ENCODE measurements at places on chromosomes 2 and 18.

GRCh38 chr2:10392951-10393639 is 55.0 kb downstream of the ODC1 start:
- DNase-seq = no peak

DNA sequence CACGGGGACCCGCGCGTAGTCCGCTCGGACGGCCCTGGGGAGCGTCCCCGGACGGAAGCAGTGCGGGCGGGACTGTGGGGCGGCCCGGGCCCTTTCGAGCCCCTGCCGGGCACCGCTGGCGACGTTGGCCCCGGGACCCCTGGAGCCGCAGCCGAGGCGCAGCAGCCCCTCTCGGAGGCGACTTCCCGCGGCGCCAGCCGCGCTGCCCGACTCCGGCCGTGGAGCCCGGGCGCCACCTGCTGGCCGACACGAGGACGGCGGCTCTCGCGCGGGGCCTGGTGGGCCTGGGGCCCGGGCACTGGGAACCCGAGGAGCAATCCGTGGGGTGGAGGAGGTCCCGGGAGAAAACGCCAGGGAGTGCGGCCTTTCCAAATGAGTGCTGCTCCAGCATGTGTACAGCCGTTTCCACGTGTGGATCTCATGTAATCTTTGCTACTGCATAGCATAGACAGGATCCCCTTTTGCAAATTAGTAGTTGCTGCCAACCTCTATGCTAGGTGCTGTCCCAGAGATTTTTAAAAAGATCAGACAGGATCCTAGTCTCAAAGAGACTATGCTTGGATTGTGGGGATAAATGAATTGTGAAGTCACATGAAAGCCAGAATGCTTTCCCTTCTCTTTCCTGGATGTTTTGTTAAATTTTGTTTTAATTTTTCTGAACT is 4.0 kb downstream of the ID2 start:
- DNase-seq = peak; percentile 34

GRCh38 chr2:13334545-13334944 is 617.8 kb downstream of the TRIB2 start:
- no peak for DNase-seq

GRCh38 chr2:204670124-204670523 is 124.8 kb downstream of the PARD3B start:
- no peak for DNase-seq

- peak; percentile 81 for DNase-seq
These were observed 379.0 kb downstream of the SETBP1 start for GRCh38 chr18:45059695-45060094.

DNA sequence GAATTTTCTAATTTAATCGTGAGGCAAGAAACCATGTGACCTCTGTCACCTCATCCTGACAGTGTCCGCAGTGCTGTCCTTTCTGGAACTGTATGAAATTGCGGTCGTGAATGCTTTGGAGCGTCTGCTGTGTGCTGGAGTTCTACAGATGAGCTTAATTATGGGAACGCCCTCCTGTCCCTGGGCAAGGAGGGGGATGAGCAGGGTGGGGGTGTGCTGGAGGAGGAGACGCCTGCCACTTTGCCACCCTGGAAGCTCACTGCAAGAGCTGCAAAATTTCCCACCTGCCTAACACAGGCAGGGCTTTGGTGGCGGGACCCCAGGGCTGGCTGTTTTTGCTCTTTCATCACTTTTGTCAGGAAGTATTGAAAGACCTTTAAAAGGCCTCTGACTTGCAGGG is 6.5 kb downstream of the LPIN1 start:
- no peak for DNase-seq

GRCh38 chr2:8475349-8476031 is 206.4 kb upstream of the ID2 start:
- no peak for DNase-seq

GRCh38 chr2:37318401-37318800 is 6.2 kb downstream of the PRKD3 start:
- peak; percentile 32 for DNase-seq

DNA sequence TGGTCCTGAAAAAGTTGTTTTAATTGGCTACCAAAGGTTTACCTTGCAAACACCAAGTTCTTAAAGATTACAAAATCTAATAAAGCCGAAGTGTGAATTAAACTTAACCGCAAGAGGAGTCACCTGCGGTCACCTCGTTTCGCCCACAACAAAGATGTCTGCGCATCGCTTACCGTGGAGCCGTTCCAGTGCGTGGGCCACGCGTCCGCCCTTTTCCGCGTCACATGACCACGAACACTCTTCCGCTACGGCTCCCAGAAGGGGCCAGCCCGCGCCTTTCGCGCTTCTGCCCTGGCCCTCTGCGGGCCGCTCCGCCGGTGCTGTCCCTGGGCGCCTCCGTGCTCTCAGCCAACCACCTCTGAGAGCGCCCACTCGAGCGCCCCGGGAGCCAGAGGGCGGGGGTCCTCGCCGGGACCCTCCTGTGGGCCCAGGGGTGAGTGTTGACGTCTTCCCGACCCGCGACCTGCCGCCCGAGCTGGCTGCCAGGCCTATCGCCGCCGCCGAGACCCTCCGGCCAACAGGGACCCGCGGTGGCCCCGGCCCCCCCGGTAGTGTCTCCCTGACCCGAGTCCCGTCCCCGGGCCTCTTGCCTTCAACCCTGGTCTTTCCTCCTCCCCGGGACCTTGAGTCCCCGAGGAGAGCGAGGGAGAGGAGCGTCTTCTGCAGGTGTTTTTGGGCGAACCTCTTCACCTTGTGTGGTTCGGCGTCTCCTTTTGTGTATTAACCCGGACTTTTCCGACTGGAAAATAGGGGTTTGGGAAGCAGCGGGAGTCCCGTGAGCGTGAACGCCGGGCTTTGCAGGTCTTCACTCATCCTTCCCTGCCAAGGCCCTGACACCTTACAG is at the start of gene MFF:
Gene MFF, plus strand, starts transcription at position 257 of the 844 bp plus-strand sequence. CDS start 5,415 bp downstream, outside the sequence.
- peak; percentile 80 for DNase-seq

DNA sequence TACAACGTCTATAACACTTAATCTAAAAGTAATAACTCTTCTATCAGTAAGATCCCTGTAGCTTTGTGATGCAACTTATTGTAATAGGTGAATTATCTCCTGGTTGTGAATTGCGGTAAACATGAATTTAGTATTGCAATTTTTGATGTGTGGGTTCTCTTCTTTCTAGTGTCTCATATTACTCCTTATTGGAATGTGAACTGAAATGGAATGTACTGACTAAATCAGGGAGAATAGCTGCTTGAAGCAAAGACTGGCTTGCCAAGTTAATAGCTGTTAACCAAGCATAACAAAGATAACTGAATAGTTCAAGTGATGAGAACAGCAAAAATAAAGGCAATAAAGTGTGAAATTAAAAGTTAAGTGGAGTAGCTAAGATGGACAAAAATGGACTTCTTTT is 60.5 kb upstream of the TFPI start:
- no peak for DNase-seq

GRCh38 chr18:74942319-74942910 is 266.5 kb downstream of the PTGR3 start:
- DNase-seq = no peak

- DNase-seq = no peak
These were observed 42.4 kb downstream of the POMC start for GRCh38 chr2:25125976-25126375.

DNA sequence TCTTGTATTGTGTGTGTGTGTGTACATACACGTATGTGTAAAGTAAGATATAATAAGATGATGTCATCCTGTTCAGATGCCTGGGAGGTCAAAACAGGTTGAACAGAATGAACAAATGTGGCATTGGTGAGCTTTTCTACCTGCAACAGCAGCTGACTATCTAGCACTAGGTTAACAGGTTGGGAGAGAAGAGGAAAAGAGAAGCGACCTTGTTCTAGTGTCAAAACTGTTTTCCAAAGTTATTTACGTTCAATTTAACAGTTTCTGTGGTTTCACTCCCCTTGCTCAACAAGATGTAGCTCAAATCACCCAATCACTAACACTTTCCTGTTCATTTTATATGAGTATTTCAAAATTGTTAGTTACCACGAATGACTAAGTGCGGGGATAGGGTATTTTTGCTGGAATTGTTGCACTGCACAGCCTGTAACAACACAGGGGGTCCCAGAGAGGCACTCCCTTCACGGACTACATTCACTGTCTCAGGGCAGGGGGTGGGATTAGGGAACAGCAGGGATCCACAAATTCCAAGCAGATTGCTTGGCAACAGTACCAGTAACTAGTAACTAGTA is 67.5 kb upstream of the DTNB start:
- DNase-seq = peak; percentile 47

DNA sequence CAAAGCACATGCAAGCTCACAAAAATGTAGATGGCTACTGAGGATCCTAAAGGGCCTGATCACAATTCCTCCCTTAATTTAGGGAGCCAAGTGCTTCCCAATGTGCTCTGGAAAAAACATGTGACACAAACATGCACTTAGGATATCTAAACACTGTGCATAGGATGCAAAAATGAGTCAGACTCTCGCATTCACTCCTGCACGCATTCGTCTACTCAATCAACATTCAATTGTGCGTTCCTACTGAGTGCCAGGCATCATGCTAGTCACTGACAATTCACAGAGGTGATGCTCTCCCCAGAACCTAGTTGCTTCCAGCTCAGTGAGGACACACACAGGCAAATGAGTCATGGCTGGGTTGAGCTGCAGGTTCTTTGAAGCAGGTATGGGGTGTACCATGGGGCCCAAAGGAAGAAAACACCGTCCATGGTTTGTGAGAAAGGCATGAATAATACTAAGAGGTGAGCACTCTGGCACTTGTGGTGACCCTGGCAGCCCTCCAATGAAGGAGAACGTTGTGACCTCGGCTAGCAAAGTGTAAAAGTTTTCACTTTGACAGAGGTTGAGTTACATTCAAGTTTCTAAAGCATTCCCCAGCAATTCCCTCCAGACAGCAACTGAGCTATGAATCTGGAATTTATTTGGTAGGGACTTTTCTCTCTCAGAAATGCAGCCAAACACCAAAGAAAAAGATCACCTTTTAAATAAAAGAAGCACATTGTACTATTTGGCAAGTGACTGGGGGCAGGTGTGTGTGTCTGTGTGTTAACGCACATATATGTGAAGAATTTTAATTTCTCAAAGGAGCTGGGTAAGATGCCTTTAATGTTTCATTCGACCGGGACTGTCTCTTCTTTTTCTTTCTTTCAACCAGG is 173.3 kb downstream of the ALPK2 start:
- DNase-seq = no peak

- no peak for DNase-seq
These were observed 252.1 kb downstream of the XIRP2 start for GRCh38 chr2:167140330-167140729.

DNA sequence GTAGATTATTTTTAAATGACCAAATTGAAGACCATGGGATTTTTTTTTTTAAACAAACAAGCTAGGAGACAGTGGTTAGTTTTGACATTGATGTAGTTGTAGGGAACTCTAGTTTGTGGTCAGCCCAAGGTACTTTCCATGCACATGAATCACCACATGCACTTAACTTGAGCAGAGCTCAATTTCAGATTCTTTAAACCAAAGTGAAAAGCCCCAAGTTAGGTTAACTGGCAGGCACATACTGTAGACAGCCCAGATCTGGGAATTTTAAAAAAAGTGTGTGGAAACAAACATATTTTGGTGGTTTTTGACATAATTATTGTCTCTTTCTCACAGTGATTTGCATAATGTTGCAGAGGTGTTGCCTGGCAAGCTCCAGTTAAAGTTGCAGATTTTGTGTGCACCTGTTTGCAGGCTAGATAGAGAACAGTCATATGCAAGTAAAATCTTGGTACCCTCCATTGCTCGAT is 88.4 kb downstream of the BCL2L11 start:
- DNase-seq = no peak

DNA sequence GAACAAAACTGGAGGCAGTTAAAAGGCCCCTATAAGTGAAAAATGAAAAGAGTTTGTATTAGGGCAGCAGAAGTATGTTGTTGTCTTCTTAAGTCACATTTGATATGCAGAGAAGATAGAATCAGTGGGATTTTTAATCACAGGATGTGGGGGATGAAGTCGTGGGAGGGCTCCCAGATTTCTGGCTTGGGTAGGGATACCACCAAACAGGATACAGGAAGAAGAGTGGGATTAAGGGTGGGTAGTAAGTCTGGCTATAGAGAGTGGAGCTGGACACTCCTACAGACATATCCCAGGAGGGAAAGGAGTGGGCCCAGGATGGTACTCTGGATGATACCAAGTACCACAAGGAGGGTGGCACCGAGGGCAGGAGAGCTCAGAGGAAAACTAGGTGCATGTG is 99.3 kb downstream of the GAREM1 start:
- no peak for DNase-seq

GRCh38 chr18:75214332-75214690 is 3.7 kb downstream of the TSHZ1 start:
- DNase-seq = no peak

DNA sequence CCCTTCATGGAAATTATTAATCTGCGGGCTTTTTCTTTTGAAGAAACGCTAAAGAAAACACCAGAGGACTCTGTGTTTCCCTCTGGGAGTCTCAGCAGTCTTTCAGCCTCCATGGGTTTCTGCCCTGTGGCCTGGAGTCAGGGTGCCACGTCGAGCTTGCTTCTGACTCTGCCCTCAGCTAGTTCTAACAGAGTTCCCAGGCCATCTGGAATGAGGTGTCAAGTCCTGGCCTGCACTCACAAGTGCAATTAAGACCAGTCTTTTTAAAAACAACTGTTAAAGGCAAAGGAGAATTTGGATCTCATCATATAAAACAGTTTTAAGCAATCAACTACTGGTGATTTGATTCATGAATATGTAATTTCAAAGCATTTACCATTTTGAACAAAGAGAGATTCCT is 157.3 kb downstream of the RHBDD1 start:
- no peak for DNase-seq

- no peak for DNase-seq
These were observed 18.3 kb downstream of the FHL2 start for GRCh38 chr2:105380432-105381100.

GRCh38 chr2:72023678-72024390 is 123.8 kb downstream of the CYP26B1 start:
- DNase-seq = no peak

- DNase-seq = no peak
These were observed 103.9 kb upstream of the UBE2E3 start for GRCh38 chr2:180876506-180876905.

DNA sequence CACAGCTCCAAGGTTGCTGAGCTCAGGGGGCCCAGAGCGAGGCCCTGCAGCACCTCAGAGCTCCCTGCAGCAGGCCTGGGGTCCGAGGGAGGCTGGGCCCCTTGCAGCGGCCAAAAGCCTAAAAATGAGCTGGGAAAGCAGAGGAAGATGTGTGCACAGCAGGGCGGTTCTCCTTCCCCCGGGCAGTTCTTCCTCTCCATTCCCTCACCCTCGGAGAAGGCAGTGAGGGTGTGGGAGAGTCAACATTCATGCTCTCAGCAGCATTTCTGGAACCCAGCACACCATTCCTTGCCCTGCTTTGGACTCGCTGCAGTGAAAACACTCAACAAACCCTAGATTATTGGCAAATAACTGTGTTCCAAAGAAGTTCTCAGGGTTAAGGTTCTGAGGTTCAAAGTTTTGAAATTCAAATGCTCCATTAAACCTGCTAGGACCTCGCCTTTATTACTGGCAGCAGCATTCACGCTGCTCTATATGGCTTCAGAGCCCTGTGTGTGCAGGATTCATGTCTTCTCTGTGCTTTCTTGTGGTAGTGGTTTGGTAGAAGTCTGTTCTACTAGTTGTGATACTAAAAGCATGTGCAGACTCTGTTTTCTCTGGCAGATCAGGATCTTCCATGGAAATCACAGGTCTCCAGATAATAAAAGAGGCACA is 79.1 kb downstream of the CTIF start:
- no peak for DNase-seq
